NCI-H2081 (cell line): ENCODE measurements at places on chromosomes 7 and 10.
A peak's percentile ranks its signal among the peaks of the same experiment; 100 is the strongest.

DNA sequence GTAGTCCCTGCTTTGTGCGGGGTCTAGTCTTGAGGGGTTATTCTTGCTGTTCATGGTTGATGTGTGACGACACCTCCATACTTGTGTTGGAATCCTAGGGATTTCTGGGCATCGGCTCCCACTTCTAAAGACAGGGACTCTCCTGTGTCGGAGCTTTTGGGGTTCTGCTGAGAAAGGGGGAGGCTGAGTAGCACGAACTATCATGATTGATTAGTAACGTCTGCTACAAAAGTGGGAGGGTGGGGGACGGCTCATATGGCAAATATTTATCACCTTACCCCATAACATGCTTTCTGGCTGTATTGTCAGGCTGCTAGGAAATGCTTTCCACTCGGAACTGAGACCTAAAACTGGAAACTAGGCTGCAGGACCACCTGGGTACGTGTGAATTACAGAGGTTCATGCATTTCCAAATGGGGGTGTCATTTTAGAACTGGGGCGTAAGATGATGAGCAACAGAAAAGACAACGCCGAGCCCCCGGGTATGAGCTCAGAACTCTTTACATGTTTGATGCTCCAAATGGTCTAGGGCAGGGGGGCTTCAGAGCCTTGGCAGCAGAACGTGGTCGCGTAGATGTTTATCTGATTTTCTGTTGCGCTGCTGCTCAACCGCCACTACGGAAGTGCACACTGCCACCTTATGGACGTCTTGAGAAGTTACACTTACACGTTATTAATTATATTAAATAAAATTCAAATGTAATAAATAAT is 15.1 kb upstream of the NME8 start:
- peak; percentile 69 for DNase-seq

DNA sequence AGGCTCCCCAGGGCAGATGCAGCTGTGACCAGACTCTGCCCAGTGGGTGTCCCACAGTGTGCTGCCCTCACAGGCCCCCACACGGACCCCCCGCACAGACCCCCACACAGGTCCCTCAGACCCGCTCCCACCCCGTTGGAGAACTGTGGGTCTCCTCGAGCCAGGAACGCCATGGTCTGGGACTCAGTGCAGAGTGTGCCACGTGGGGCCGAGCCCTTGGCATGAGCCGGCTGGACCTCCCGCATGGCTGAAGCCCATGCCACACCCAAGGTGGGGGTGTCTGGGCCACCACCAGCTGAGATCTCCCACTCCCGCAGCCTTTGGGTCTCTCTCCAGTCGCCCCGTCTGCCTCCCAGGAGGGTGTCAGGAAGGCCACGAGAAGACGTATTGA is 34.3 kb downstream of the JAKMIP3 start:
- DNase-seq: no peak

GRCh38 chr10:1180836-1181235 is 124.7 kb downstream of the WDR37 start:
- no peak for DNase-seq

DNA sequence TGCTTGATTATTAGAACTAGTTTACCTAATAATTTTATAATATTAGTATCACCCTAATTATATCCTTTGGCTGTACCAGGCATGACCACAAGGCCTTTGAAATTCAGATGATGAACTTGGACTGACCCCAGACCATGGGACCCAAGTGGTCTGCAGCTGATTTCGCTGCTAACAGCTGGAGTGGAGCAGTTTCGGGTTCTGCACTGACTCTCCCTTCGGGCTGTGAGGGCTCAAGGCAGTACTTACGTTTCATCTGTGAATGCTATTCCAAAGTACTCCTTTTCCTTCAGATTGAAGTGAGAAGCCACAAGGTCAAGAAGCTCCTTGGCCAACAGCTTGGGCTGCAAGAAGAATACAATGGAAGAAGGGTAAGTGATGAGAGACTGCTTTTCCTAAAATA is 223.8 kb downstream of the PRPF18 start:
- DNase-seq: no peak

GRCh38 chr10:79393221-79393923 is 46.1 kb downstream of the PPIF start:
- DNase-seq: no peak
